ENCODE measurements at places on chromosomes 3 and 15.

GRCh38 chr15:77493324-77493907, 72.7 kb downstream of the HMG20A start:
- H3K36me3 ChIP-seq: peaks cover 5% of the 10 kb centered on the region
- peaks cover 19% of the 10 kb centered on the region for H3K4me1 ChIP-seq
- no peak overlapping the region for H3K27ac ChIP-seq
- no peak for DNase-seq
- no peaks in the 10 kb centered on the region for H3K27me3 ChIP-seq

GRCh38 chr3:146650691-146651442, 45.7 kb upstream of the PLSCR5 start:
- no peak for DNase-seq
- H3K4me3 ChIP-seq: no peak overlapping the region
- no peaks in the 10 kb centered on the region for H3K36me3 ChIP-seq
- H3K27me3 ChIP-seq: no peaks in the 10 kb centered on the region

DNA sequence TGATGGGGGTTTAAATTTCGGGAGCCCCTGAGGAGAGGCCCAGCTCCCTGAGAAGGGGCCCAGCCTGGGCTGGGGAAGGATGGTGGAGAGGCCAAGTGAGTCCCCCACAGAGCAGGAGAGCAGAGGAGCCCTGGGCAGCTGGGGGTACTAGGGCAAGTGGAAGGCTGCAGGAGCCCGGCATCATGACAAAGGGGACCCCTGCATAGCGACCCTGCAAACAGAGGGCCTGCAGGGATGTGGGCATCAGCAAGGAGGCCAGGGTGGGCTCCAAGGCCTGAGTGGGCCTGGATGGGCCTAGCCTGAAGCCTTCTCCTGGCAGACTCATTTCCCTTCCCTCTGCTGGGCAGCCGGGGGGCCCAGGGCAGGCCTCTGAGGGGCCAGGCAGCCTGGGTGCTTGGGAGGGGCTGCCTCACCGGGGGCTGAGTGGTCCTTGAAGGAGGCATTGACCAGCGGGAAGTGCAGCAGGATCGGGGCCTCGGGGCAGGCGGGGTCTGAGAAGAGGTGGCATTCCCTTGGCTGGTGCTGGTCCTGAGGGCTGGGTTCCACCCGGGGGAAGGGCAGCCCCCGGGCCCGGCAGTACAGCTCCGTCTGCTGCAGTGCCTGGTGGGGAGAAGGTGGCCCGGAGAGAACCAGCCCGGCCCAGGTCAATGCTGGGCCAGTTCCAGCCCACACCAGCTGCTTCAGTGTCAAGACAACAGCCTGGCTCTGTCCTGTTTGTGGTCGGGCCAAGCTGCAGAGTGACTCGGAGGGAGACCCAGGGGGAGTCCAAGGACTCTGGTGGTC, 24.7 kb downstream of the PLA2G4D start:
- H3K27ac ChIP-seq: no peak overlapping the region
- no peak overlapping the region for H3K4me3 ChIP-seq
- no peak for DNase-seq
- peaks cover 14% of the 10 kb centered on the region for H3K27me3 ChIP-seq
- peaks cover 2% of the 10 kb centered on the region for H3K4me1 ChIP-seq

GRCh38 chr3:131047582-131047981, 20.9 kb downstream of the NEK11 start:
- H3K27ac ChIP-seq: no peak overlapping the region
- no peak overlapping the region for H3K4me3 ChIP-seq
- no peak for DNase-seq
- H3K36me3 ChIP-seq: peaks cover 29% of the 10 kb centered on the region
- H3K27me3 ChIP-seq: peaks cover 21% of the 10 kb centered on the region

GRCh38 chr3:151035072-151035471, 50.4 kb upstream of the MED12L start:
- H3K36me3 ChIP-seq: no peaks in the 10 kb centered on the region
- no peak overlapping the region for H3K4me3 ChIP-seq
- no peak for DNase-seq
- H3K27ac ChIP-seq: no peak overlapping the region
- no peaks in the 10 kb centered on the region for H3K27me3 ChIP-seq
- no peaks in the 10 kb centered on the region for H3K4me1 ChIP-seq
